T-helper 9 cell (primary cell): ENCODE measurements at places on chromosomes 11 and 22.

- DNase-seq = no peak
Measured at GRCh38 chr11:129658526-129658867, 157.2 kb upstream of the TMEM45B start.

DNA sequence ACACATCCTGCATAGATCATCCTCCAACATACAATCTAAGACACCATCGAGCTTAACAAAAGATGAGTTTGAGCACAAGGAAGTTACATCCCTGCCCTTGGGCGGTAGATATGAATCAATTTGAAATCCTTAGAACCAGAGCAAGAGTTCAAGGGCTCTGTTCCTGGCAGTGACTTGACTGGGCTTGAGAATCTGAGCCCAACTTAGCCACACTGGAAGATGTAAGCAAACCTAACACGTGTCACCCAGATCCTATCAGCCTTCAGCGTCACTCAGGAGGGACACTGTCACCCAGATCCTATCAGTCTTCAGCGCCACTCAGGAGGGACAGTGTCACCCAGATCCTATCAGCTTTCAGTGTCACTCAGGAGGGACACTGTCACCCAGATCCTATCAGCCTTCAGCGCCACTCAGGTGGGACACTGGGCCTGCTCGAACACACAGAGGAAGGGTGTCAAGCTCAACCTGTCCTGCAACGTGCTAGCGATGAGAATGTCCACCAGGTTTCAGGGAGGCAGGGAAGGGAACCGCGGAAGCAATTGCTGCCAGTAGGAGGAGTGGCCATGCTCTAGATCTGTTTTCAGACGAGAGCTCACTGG is 32.8 kb upstream of the CTSD start:
- DNase-seq = no peak

GRCh38 chr11:2202071-2202899 is 30.7 kb upstream of the TH start:
- DNase-seq = no peak

- DNase-seq = no peak
Measured at GRCh38 chr11:23509023-23509422, 648.7 kb upstream of the CCDC179 start.

GRCh38 chr11:130131961-130132850 is 27.4 kb upstream of the ST14 start:
- DNase-seq = peak; percentile 8

- DNase-seq = no peak
Measured at GRCh38 chr11:94934362-94934761, 39.0 kb downstream of the CWC15 start.

GRCh38 chr11:41404109-41404508 is 55.3 kb downstream of the LRRC4C start:
- no peak for DNase-seq

DNA sequence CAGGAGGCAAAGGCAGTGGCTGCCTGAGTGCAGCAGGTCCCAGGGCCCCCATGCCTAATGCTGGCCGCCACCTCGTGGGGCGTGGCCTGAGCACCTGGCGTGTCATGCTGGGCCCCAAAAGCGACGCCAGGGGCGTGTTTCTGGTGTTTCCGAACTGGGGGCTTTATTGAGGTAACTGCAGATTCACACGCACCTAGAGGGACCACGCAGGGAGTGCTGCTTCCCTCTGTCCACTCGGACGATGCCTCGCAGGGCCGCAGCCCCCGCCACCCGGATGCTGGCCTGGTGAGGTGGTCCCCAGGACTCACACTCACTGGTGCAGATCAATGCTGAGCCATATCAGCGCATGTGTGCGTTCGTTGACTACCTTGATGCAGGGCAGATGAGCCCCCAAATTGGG is 736.2 kb downstream of the BRD1 start:
- DNase-seq = no peak

GRCh38 chr22:33757802-33758483 is 162.3 kb downstream of the LARGE1 start:
- no peak for DNase-seq

DNA sequence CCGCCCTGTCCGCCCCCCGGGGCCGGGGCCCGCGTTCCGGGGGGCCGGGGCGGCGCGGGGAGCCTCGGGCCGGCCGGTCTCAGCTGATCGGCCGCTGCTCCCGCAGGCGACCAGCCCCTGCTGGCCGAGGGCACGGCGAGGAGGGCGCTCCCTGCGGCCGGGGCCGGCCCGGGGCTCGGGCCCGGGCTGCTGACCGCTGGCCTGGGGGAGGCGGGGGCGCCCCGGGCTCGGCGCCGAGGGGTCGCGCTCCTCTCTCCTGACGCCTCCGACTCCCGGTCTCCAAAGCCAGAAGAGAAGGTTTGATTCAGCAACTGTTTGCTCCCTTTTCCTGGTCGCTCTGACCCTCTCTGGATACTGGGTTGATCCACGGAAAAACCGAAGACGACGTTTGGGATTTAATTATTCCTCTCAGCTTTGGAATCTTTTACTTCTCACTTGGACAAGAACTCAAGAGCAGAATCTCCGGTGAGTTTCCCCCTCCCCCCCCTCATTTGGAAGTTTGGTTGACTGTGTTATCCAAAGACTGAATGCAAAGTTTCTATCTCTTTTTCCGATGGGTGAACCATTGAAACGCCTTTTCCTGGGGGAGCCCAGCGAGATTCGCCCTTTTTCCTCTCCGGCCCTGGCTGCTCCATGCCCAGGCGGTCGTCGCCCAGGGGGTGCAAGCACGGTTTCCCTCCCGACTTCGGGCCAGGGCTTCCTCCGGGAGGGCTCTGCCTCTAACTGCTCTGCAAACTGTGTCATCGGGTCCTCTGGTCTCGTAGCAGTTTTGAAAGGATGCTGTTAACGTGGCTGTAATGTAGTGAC is 725 bp downstream of the KDM2A start:
- DNase-seq = peak; percentile 11

DNA sequence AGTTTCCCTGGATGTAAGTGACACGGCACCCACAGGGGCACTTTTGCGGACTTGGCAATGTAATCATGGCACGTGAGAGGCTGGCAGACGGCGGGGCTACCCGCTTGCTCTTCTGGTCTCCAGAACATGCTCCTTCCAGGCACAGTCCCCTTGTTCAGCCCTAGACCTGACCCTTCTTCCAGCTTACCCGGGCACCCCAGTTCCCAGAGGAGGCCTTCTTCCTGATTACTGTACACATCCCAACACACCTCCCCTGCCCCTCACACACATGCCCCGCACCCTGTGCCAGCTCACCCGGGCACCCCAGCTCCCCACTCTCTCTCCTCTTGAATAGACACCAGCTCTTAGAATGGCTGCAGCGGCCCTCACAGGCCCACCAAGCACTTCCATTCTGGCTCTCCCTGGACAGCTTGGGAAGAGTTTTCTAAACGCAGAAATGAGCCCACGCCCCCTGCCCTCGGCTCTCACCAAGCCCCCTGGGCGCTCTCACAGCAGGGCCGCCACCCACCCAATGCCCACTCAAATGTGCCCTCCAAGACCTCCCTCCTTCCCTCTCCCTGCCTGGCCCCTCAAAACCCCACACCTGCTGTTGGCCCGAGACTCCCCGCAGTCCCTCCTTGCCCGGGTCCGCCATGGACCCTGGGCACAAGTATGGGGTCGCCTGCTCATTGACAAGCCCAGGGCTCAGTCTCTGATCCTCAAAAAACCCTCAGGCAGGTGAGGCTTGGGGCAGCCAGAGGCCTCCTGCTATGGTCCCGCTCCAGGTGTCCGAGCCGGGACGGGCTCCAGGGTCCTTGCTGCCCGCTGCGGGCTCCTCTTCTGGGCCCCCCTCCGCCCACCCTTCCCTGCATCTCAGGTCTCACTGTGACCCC is 88.5 kb downstream of the WNT7B start:
- no peak for DNase-seq

DNA sequence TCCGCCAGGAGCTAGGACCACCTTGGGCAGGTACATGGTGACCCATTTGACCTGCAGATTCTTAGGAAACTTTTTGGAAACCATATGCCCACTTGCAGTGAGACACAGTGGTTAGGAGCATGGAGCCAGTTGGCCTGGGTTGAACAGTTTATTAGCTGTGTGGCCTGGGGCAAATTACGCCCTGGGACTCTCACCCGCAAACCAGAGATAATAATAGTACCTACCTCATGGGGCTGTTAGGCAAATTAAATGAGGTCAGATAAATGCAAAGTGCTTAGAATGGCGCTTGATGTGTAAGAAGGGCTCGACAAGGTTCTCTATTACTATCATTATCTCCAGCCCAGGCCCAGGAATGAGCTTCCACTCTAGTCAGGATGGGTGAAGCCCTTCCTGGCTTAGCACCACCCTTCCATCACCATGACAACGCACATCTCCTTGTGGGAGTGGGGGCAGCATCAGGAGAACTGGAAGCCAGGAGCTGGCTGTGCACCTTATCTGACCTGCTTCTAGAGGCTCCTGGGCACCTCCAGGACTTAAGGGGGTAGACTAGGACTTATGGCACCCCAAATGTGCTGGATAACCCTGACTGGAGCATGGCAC is 5.1 kb downstream of the SYT12 start:
- DNase-seq = no peak

- no peak for DNase-seq
Measured at GRCh38 chr22:30208631-30209603, 37.6 kb downstream of the LIF start.

GRCh38 chr11:27699242-27699925 is 871 bp downstream of the BDNF start:
- no peak for DNase-seq

GRCh38 chr22:48226026-48227013 is 1463.9 kb downstream of the TBC1D22A start:
- no peak for DNase-seq

- no peak for DNase-seq
Measured at GRCh38 chr11:44765026-44765595, 38.3 kb downstream of the TSPAN18 start.

DNA sequence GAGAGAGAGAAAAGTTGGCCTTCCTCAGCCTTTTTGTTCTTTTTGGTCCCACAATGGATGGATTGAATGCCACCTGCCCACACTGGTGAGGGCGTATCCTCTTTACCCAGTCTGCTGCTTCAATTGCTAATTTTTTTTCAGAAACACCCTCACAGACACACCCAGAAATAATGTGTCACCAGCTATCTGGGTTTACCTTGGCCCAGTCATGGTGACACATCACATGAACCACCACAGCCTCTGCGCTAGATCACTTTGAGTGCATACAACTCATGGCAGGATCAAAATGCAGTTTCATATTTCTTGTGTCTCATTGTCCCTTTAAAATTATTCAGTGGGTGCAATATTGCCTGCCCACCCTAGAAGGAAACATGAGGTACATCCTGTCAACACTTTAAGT is 63.3 kb downstream of the ADAMTS15 start:
- no peak for DNase-seq

DNA sequence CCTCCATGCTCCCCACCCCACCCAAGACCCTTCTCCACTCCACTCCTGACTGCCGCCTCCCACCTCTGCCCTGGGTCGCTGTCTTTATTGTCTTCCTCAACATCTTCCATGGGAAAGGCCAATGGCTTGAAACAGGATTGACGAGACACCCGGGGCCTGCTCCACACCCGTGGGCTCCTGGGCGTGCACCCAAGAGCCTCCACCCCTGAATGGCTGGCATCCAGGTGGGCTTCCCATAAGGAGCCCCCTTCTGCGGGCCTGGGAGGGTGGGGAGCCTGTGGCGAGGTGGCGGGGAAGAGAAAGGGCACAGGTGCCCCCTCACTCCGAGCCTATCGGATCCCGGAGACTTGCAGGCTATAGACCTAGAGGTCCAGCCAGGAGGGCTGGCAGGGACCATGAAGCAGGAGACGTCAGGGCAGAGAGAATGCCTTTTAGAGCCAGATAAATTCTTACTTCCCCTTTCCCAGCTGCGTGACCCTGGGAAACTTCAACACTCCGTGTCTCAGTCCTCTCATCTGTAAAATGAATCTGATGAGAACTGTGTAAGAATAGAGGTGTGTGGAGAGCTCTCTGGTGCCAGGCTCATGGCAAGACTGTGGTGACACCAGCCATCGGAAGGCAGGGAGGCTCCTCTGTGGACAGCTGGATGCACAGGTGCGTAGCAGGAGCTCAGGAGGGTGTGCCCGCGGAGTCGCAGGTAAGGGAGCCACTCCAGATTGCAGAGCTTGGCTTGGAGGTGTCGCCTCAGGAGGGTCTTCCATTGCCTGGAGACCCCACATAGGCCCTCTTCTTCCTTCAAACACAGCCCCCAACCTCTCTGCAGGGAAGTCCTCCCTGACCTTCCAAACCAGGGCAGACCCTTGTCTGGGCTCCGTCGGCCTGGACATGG is 53.9 kb downstream of the SMIM38 start:
- DNase-seq = no peak

DNA sequence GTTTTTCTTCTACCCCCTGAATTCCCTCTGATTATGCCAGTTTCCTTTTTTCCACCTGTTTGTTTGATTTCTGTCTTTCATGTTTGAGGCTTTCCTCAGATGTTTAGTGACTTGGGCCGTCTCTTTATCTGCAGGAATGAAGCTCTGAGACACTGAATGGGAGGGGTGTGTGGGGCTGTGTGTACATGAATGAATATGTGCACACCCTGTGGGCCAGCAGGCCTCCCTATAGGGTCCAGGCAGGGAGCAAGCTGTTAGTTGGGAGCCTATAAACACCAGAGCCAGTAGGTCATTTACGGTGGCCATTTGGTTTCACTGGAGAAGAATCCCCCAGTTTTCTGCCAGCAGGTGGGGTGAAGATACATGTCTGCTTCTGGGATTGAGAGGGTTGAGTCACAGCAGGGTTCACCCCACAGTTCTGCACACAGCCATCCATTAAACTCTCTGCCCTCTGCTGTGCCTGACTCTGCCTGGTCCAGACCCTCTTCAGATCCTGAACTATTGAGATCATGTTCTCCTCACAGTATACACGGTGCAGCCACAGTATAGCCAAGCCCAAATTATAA is 34.8 kb downstream of the BARX2 start:
- DNase-seq = no peak

DNA sequence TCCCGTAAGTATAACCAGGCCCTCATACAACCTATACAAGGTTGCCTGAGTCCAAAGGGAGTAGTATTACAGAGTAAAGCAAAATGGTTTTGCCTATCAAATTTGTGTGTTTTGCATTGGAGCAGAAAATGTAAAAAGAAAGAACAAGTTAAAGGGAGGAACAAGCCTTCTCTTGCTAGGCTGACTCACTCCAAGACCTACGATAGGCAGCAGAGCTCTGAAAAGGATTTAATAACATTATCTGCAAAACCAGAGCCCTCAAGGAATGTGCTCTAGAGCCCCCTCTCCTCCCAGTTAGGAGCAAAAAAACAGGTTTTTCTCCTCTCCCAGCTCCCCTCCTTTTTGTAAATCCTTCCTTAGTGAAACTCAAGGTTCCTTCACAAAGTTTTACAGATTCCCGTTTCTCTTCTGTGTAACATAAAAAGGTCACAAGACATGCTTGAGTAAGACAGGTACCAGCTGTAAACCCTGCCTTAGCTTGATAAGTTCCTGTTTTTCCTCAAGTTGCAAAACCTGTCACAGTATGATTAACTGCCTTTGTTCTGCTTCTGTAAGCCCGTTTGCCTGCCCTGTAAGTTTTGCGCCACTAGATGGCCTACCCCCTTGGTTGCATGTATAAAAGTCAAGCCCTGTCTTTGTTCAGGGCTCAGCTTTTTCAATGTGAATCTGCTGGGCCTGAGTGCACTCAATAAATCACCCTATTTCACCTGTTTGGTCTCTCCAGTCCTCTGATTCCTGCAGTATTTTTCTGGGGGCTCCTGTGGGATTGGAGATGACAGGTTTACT is 498.2 kb downstream of the KCNA4 start:
- DNase-seq = no peak

GRCh38 chr22:25182131-25183110 is 17.2 kb upstream of the CRYBB3 start:
- DNase-seq = no peak

GRCh38 chr22:21985214-21985613 is 2.6 kb upstream of the TOP3B start:
- DNase-seq = no peak

- no peak for DNase-seq
Measured at GRCh38 chr22:28989912-28990311, 71.7 kb downstream of the C22orf31 start.

GRCh38 chr11:19164230-19164855 is 37.4 kb downstream of the CSRP3 start:
- no peak for DNase-seq
